ENCODE measurements at places on chromosomes 4 and X. TPM values are rescaled to one million over a fixed set of nuclear protein-coding genes. Genes with fewer than 3 reads are reported as not detected.

Gene IKBKG
- total RNA-seq: 62.5 TPM

Gene NPY2R
- 1.4 TPM for total RNA-seq

Gene TRIML2
- not detected for total RNA-seq

Gene GAB1
- total RNA-seq: 38.1 TPM

Gene MSMO1
- 165 TPM for total RNA-seq

Gene DIPK2B
- total RNA-seq: 3.1 TPM
